ENCODE measurements at places on chromosomes 12 and 14. TPM values are rescaled to one million over a fixed set of nuclear protein-coding genes. Genes with fewer than 3 reads are reported as not detected.

Gene ABCB9
- 8.3 TPM for total RNA-seq

Gene ESR2
- total RNA-seq, result 0.15 TPM

Gene FAIM2
- not detected for total RNA-seq

Gene PLEKHD1
- 1.9 TPM for total RNA-seq

Gene NOP9
- 14.9 TPM for total RNA-seq

Gene C12orf54
- total RNA-seq, result not detected

GRCh38 chr12:56062996-56063395, 17.0 kb upstream of the ERBB3 start:
- DNase-seq, result no peak

GRCh38 chr12:31906557-31907301, 52.5 kb upstream of the RESF1 start:
- no peak for DNase-seq

DNA sequence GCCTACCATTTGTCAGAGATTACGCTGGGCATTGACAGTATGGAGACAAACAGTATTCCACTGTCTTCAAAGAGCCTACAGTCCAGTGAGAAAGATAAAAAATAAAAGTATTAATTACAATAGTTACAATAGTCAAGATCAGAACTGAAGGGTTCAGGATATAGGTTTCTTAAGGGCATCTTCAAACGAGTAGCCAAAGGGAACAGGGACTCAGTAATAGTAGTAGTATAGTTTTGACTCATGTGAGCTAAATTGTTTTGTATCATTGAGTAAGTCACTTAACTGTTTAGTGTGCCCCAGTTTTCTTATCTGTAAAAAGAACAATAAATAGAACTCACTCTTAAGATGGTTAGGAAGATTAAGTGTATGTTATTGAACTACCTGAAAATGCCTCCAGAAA, 123.6 kb downstream of the METTL25 start:
- DNase-seq, result no peak

- DNase-seq, result no peak
Observed at GRCh38 chr12:11460343-11461023, 65.1 kb upstream of the PRB2 start.

- no peak for DNase-seq
Observed at GRCh38 chr12:24931666-24932405, 17.1 kb downstream of the BCAT1 start.

DNA sequence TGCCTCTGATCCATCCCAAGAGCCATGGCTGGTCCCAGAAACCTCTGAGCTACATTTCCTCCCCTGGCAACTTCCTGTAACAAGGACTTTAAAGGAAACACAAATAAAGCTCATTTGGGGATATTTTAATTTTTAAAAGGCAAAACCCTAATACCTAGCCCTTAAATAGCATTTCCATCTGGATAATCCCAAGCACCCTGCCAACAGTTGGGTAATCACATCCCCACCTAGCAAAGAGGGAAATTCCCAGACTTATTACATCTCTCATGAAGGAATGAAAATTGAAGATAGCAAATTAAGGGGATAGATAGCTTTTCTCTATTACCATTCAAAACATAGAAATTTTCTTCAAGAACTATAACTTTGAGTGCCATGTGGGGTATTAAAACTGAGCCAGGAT, 213.7 kb upstream of the BMP4 start:
- no peak for DNase-seq

DNA sequence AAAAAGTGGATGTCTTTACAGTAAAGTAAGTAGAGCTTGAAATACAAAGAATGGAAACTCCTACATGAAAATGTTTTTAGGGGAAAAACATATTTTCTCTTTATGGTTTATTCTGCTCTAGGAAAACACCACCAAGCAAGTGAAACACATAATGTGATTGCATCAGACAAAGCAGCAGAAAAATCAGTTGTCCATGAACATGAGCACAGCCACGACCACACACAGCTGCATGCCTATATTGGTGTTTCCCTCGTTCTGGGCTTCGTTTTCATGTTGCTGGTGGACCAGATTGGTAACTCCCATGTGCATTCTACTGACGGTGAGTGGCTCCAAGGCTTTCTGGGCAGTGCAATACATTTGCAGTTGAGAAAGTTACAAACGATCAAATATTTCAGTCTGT, 42.6 kb upstream of the PLEKHD1 start:
- DNase-seq, result no peak

DNA sequence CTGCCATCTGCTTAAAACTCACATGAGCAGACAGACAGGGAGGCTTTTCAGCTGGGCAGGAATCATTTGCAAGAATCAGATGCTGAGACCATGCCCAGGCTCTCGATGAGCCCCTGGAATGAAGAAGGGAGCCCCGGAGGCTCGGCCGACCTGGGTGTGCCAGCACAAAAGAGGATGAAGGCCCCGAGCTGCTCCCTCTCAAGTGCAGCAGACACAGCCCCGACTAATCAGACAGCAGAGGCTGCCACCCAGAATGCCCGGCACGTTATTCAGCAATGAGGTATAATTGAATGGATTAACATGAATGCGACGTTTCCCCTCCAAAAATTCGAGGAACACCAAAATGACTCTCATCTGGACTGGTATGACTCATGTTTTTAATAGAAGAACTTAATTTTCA, 58.9 kb downstream of the BCL11B start:
- no peak for DNase-seq

DNA sequence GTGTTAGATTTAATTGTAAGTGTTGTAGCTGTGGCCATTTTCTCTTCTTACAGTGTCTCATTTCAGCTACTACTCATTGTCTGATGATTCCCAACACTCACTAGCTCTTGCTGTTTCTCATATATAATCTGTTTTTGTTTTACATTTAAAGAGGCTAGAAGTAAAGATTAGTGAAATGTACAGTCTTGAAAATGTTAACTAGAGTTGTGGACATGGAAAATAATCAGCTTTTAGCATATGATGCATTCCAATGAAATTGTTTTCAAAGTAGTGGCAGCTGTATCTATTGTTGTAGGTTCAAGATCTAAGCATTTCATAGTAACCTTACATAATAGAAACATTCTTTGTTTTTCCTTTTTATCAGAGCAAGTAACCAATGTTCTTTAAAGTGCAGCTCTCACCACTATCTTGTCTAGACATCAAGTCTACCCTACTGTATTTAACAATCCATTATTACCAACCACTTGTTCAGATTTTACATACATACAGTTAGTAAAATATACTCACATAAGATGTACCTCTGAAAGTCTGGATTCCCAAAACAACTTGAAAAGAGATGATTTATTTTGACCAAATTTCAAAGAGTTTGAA, 76.9 kb downstream of the PPHLN1 start:
- DNase-seq, result no peak

DNA sequence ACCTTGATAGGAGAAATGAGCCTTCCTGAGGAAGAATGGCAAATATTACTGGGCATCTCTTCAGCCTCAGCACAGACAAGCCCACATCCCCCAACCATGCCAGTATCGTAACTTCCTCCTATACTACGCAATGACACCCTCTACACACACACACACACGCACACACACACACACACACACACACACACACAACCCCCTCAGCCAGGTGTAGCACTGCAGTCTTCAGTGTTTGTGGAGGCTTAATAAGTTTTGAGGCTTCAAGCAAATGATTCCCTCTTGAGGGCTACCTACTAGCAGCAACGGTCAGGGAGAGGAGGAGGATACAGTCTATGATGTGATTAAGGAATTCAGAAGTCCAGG, 1.6 kb downstream of the DGKA start:
- DNase-seq, result peak; percentile 81
